ENCODE measurements at places on chromosomes 1 and 21.

DNA sequence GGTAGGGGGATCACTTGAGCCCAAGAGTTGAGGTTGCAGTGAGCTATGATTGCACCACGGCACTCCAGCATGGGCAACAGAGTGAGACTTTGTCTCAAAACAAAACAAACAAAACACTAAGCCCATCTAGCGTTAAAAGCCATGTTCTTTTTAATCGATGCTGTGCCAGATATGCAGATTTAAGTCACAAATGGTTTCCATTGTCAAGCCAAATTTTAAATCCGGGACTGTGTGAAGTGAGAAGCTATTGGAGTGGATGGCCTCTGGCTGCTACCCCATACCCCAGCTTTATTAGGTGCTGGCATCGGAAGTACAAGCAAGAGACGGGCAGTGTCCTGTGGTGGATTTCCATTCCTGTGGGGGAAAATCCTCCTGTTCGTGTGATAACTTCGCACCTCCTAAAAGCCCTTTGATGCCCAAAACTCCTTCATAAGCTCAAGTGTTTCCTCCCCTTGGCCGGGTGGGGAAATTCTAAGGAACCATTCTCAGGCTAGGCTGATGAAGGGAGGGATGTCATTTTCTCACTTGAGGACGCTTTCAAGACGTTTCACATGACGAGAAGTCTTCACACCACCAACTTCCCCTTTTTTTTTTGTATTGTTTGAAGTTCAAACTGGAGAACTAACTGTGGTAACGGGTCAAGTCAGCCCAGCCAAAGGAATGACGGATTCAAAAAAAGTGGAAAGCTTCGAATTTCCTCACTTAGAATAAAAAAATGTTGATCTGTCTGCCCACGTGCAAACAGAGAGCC, 140.8 kb downstream of the KAZN start:
- no peak for DNase-seq

DNA sequence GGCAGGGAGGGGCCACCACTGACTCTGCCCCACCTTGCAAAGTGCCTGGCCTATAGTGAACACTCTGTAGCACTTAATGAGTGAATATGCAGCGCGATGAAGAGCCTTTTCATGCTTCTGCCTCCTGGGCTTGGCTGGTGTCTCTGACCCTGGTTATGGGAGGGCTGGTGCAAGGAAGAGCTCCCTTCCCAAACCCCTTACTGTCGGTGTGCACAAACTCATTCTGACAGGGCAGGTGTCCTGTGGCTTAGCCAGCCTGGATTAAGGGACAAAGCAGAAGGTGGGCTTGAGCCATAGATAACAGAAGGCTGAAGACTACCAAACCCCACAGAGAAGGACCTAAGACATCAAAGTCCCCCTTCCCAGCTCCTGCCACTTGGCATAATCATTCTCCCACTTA, 2.0 kb upstream of the NCMAP start:
- DNase-seq, result no peak

GRCh38 chr1:223724376-223724775, 12.0 kb downstream of the CAPN2 start:
- DNase-seq, result no peak

DNA sequence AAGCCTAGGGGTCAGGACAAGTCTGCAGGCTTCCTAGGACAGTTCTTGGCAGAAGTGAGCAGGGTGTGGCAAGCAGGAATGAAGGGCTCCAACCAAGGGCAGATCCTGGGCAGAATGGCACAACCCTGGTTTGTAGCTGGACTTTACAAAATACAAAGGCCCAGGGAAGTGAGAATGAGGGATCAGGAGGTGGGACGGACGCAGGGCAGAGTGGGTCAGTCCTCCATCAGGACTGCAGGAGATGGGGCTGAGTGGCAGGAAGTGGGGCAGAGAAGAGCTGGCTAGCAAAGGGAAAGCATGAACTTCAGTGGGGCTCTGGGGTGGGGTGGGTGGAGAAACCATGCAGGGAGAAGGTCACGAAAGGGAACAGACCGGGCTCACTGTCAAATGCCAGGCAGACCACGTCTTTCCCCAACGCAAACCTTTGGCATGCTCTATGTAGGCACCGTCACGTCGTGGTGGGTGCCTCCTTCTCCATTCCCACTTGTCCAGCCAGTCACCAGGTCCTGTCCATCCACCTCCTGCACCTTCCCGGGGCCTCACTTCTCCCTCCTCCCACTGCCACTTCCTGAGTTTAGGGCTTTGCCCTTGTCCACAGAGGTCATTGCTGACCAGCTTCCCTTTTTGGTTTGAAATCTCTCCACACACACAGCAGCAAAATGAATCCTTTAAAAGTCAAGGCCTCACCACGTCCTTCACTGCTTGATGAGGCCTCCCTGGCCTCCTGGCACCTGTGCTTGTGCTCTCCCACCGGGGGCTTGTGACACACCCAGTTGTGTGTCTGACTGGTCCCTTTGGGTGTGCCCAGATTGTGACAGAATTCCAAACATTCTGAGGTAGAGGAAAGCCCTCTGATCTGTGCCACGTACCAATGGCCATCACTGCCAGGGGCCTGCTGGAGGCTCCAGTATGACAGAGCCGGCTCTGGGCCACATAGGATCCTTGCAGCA, 8.7 kb upstream of the CLDN19 start:
- no peak for DNase-seq

GRCh38 chr1:193806079-193807048, 620.0 kb upstream of the B3GALT2 start:
- no peak for DNase-seq

- no peak for DNase-seq
Observed at GRCh38 chr1:102365071-102365470, 368.3 kb upstream of the OLFM3 start.

All from stimulated activated CD8-positive, alpha-beta memory T cell treated with anti-CD3 and anti-CD28 coated beads, Interleukin-4, amount 100 ng/mL, for 1 hour (primary cell).